CD8-positive, alpha-beta memory T cell (primary cell): ENCODE measurements at places on chromosomes 6 and 20. TPM values are rescaled to one million over a fixed set of nuclear protein-coding genes. Genes with fewer than 3 reads are reported as not detected.
A peak's percentile ranks its signal among the peaks of the same experiment; 100 is the strongest.

- no peaks in the 10 kb centered on the region for H3K27me3 ChIP-seq
- no peaks in the 10 kb centered on the region for H3K4me1 ChIP-seq
- DNase-seq, result no peak
- H3K27ac ChIP-seq, result no peak overlapping the region
Observed at GRCh38 chr6:122696079-122696478, 83.4 kb upstream of the FABP7 start.

GRCh38 chr6:44624936-44625573 is 237.5 kb downstream of the CDC5L start:
- H3K36me3 ChIP-seq, result no peaks in the 10 kb centered on the region
- DNase-seq, result no peak
- H3K4me3 ChIP-seq, result no peak overlapping the region
- H3K27me3 ChIP-seq, result no peaks in the 10 kb centered on the region
- H3K27ac ChIP-seq, result no peak overlapping the region

GRCh38 chr6:26187981-26188635 is 100.9 kb downstream of the HFE start:
- peak; percentile 27 for DNase-seq
- peaks cover 29% of the 10 kb centered on the region for H3K4me1 ChIP-seq
- peak overlapping the region; percentile 89 for H3K4me3 ChIP-seq
- H3K27me3 ChIP-seq, result no peaks in the 10 kb centered on the region
- peak overlapping the region; percentile 95 for H3K27ac ChIP-seq
- H3K36me3 ChIP-seq, result no peaks in the 10 kb centered on the region

GRCh38 chr6:85677234-85677956 is 34.7 kb upstream of the SYNCRIP start:
- H3K27me3 ChIP-seq, result no peaks in the 10 kb centered on the region
- H3K36me3 ChIP-seq, result no peaks in the 10 kb centered on the region
- H3K27ac ChIP-seq, result peak overlapping the region; percentile 95

DNA sequence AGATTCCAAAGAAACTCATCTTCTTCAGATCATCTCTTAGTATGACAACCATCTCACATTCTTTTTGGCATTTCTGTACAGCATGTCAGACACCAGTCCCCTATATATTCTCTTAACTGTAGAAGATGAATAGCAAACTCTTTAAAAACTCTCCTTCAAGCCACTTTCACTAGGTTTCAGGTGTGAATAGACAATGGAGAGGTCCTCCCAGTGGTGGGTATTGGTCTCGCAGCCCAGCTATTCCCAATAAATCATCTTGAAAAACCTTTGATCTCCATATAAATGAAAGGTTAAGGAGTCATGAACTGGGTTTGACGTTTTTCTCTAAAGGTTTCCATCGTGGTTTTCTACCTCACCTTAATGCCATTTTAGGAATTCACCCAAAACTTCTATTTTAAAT is 180.0 kb downstream of the GJA1 start:
- no peaks in the 10 kb centered on the region for H3K4me1 ChIP-seq
- no peak overlapping the region for H3K27ac ChIP-seq
- H3K36me3 ChIP-seq, result no peaks in the 10 kb centered on the region
- H3K4me3 ChIP-seq, result no peak overlapping the region
- DNase-seq, result no peak

DNA sequence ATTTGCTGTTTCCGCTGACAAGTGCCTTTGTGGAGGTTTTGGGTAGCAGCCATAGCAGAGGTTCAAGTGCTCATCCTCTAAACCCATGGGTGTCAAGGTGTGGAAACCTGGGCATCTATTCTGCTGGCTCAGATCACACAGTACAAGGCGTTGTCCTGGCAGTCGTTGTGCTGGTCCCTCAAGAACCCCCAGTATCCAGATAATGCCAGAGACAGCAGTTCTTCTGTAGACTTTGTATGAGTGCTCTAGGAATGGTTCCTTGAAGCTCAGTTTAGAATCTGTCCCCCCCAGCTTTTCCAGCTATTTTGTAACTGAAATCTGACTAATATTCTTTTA is 655.7 kb upstream of the MAP3K7 start:
- no peaks in the 10 kb centered on the region for H3K4me1 ChIP-seq
- H3K36me3 ChIP-seq, result no peaks in the 10 kb centered on the region
- no peak overlapping the region for H3K4me3 ChIP-seq
- no peaks in the 10 kb centered on the region for H3K27me3 ChIP-seq
- no peak for DNase-seq

DNA sequence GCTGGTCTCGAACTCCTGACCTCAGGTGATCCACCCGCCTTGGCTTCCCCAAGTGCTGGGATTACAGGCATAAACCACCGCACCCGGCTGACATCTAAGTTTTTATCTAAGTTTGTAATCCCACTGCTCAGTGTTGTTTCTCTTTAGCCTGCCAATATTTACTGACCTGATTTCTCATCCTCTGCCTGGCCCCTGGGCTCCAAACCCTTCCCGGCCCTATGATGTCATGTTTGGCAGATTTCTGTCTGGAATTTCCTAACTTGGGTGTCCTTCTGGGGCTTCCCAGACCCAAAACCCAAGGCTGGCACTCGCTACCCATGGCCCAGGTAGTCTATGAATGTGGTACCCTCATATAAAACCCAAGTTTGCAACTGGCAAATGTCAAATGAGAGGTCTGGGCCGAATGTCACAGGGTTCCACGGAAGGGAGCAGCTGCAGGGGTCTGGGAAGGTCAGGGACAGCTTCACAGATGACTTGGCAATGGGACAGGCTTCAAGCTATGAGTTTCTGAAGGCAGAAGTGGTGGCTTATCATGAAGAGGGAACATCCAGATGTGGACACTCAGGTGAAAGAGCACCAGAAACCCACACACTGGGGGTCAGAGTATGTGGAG is 54.9 kb downstream of the TMEM170B start:
- DNase-seq, result no peak
- H3K27ac ChIP-seq, result no peak overlapping the region
- no peak overlapping the region for H3K4me3 ChIP-seq

- H3K36me3 ChIP-seq, result no peaks in the 10 kb centered on the region
- H3K27ac ChIP-seq, result no peak overlapping the region
- H3K27me3 ChIP-seq, result peaks cover 7% of the 10 kb centered on the region
- H3K4me1 ChIP-seq, result no peaks in the 10 kb centered on the region
Observed at GRCh38 chr6:140050101-140050995, 675.9 kb upstream of the CITED2 start.

DNA sequence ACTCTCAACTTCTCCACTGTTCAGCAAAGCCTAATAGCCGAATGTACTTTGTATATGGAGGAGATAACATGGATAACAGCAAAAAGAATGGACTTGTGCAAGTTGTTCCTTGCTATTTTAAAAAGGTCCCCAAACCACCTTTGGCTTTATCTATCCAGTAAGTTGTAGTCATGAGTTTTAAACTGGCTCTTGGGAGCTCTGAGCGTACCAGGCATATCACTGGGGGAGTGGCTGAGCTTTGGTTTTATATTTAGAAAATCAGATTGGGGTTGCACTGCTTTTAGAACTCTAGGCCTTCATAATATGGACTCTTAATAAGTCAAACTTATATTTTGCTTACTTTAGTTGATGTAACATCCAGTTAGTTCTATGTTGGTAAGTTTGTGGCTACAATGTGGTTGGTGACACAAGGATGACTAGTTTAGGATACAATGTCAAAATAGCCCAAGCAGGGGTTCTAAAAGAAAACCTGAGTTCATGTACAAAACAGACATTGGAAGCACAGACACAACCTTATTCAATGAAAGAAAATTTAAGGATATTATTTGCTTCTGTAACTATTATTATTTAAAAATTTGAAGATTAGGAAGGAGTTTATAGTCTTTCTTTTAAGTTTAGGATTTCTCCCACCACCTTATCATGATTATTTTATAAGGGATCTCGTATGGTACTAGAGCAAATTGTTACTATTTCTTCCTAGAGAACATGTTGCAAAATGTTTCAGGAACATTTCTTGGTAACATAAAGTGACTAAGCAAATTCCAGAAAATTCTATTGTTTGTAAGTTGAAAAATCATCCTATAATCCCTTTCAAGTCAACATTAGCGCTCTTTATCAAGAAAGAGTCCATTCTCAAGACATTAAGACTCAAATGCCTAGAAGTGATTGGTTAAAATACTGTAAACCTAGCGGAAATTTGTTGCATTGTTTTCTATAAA is 165.8 kb upstream of the SUPT3H start:
- H3K4me3 ChIP-seq, result no peak overlapping the region
- H3K4me1 ChIP-seq, result no peaks in the 10 kb centered on the region

Gene C6orf58
- not detected for total RNA-seq
